ENCODE measurements at places on chromosomes 2 and 18. TPM values are rescaled to one million over a fixed set of nuclear protein-coding genes. Genes with fewer than 3 reads are reported as not detected.

Gene PPP1R1C
- 2.2 TPM for total RNA-seq

Gene TMEM178A
- total RNA-seq = 1.4 TPM

Gene TEKT4
- total RNA-seq = not detected

Gene STAT1
- total RNA-seq = 109 TPM

Gene ACTR2
- 162 TPM for total RNA-seq

Gene ACMSD
- not detected for total RNA-seq

Gene MYO7B
- total RNA-seq = under 0.01 TPM

Gene SKOR2
- not detected for total RNA-seq

Gene EFHD1
- not detected for total RNA-seq

Gene SPHKAP
- 1.2 TPM for total RNA-seq

Gene PIEZO2
- total RNA-seq = 0.12 TPM
